ENCODE measurements at places on chromosomes 16 and 17.

DNA sequence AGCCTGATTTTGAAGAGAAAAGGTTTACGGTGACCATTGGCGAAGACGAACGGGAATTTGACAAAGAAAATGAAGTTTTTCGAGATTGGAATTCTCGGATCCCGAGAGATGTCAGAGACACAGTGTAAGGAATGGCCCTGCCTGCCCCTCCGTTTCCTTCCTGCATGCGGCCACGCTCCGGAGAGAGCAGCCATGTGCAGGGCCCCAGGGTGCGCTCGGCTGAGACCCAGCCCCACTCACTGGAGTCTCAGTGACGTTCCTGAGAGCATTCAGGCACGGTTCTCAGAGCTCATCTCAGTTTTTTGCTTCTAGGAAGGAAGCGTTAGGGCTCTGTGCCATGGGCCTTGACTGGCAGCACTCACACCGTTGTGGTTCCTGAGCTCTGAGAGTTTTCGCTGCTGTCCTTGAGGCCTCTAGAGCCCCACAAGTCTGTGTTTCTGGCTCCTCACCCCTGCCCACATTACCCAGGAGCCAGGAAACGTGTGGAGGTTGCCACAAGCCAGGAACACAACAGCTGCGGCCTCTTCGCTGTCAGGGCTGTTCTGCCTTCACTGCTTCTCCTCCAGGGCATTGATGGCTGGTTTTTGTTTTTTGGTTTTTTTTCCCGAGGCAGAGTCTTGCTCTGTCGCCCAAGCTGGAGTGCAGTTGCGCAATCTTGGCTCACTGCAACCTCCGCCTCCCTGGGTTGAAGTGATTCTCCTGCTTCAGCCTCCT, 29.8 kb downstream of the ZC3H18 start:
- no peak for DNase-seq

DNA sequence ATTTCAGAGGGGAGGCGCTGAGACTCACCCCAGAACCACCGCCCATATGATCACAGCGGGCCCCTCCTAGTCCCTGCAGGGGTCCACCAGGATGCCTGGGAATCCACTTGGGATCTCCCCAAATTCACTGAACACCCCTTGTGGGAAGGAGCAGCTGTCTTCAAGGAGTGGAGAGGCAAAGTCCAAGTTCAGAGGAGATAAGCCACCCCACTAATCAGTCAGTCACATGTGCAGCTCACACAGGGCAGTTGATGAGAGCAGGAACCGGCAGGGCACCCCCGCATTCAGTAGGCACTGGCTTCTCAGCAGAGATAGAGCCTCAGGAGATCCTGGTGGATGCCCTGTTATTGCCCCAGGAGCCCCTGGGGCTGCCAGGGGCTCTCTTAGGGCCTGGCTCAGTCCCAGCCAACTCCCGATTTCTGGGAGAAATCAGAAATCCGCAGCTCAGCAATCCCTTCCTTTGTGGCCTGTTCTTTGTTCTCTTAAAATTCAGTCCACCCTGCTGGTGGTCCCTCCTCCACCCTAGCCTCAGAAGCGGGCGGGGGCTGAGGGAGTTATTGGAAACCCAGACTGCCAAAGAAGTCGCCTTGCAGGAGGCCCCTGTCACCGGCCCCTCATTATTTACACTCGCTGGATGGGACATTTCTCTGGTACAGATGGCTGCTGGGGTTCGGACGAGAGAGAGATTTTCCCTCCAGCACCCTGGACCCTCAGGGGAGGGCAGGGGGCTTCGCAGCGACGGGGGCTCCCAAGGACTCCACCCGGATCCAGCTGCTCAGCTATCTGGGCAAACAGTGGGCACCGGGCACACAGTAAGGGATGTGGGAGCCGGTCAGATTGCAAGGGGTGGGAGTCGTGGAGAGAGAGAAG, 1.8 kb downstream of the CDC42EP4 start:
- DNase-seq, result peak; percentile 91

DNA sequence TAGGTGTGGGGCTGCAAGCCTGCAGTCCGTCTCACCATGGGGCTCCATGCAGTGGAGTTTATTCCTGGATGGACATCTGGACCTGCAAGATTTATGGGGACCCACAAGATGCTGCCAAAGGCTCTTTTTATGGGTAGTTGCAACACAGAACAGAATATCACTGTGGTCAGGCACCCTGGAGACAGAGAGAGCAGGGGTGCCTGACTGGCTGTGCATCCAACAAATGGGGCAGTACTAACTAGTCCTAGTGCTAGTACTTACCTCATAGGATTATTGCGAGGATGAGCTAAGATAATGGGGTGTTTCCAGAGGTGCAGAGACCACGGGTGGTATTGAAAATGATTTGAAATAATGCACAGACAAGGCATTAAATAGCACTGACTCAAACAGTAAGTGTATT, 42.4 kb upstream of the MMP2 start:
- DNase-seq, result no peak

GRCh38 chr17:50911890-50912289, 45.7 kb upstream of the TOB1 start:
- no peak for DNase-seq

- no peak for DNase-seq
These were observed 62.6 kb downstream of the CLEC19A start for GRCh38 chr16:19348125-19348524.

DNA sequence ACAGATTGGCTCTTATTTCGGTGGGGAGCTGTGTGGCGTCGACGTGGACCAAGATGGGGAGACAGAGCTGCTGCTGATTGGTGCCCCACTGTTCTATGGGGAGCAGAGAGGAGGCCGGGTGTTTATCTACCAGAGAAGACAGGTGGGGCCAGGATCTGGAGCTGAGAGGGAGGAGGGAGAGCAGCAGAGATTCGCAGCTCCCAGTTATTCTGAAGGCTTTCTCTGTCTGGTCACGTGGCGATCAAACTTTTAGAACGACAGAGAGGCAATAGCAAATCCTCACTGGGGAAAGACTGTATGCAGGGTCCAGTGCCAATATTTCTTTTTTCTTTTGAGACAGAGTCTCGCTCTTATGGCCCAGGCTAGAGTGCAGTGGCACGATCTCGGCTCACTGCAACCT, 22.2 kb downstream of the ITGAL start:
- DNase-seq, result no peak

GRCh38 chr16:81616321-81617020, 162.6 kb upstream of the PLCG2 start:
- DNase-seq, result peak; percentile 74

DNA sequence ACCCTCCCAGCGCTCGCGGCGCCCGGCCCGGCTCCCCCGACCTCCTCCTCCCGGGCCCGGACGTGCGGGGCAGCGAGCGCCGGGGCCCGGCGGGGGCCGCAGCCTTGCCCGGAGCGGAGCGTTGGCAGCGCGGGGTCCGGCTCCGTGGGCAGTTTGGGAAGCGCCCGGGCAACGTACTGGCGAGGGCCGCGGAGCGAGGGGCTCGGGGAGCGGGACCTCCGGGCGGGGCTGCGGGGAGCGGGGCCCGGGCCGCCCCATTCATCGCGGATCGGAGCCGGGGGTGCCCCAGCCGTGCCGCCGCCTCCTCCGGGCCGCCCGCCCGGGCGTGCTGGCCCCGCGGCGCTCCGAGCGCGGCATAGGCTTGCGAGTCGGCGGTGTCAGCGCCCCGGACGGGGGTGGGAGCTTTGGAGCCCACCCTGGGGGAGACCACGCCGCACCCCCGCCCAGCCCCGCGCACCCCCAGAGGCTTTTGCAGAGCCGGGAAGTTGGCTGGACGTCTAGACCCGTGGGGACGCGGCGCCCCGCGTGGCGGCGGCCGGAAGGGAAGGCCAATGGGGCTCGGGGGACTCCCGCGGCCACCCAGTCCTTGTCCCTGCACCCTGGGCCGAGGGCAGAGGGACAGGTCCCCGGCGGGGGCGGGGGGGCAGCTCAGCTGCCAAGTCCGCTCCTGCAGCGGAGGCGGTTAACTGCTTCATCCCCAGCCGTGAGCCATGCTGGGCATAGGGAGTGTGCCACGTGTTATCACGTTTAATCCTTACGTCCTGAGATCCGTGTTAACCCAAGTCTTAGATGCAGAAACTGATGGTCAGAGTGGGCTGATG, 852 bp downstream of the ZNF469 start:
- peak; percentile 57 for DNase-seq

- DNase-seq, result peak; percentile 77
These were observed 19.7 kb upstream of the MEIOC start for GRCh38 chr17:44636562-44636961.

- no peak for DNase-seq
These were observed 6.0 kb upstream of the CDR2L start for GRCh38 chr17:74981318-74981978.

GRCh38 chr16:81462683-81463082, 18.1 kb downstream of the CMIP start:
- DNase-seq, result no peak

Data from lung (tissue), 17 donors.